ENCODE measurements at places on chromosomes 3 and 15.

GRCh38 chr3:150237490-150237889 lies 170.6 kb upstream of the TSC22D2 start:
- no peak for DNase-seq

GRCh38 chr15:94385441-94385840 lies 154.1 kb downstream of the MCTP2 start:
- DNase-seq = no peak

DNA sequence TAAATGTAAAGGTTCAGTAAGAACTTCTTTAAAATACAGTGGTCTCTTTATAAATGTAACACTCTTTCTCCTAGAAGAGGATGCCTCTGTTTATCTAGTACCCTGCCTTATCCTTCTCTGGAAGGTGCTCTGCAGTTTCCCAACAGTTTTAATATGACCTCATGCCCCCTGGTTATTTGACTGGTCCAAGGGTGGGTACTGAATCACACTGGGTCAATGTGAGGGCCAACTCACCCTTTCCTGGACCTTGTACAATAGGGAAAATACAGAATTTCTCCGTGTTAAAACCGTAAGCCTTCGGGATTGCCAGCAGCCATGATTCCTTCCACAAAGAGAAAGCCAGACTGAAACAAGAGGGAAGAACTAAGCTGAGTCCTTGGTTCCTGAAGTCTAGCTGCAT lies 9.2 kb downstream of the DCBLD2 start:
- DNase-seq = no peak

GRCh38 chr3:43073116-43073835 lies 32.6 kb downstream of the POMGNT2 start:
- DNase-seq = no peak
